ENCODE measurements at places on chromosomes 7 and 10.

GRCh38 chr10:130606001-130606405 is 469.8 kb downstream of the GLRX3 start:
- no peak for DNase-seq

- DNase-seq = peak; percentile 20
These were observed 21.9 kb upstream of the CDCA7L start for GRCh38 chr7:21967598-21968003.

DNA sequence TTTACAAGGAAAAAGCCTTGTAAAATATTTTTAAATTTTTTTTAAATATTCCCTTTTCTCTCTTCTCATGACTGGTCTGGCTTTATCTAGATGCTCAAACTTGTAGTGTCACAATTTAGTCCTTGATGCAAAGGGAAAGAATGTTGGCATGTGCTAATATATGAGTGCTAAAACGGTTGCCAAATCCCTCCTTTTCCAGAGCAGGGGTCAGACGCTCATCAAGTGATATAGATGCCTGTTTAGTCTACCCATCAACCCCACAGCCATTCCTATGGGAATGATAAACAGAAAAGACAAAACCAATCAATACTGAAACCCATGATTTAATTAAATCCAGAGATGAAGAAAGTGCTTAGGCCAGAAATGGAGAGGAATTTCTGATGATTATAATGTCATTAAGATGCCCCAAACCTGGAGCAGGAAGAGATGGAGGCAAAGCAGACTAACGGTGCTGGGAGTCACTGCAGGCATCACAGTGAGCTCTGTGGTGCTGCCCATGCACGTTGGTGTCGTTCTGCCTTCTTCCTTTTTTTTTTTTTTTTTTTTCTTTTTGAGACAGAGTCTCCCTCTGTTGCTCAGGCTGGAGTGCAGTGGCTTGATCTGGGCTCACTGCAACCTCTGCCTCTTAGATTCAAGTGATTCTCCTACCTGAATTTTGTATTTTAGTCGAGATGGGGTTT is 210.1 kb upstream of the STK17A start:
- DNase-seq = no peak

DNA sequence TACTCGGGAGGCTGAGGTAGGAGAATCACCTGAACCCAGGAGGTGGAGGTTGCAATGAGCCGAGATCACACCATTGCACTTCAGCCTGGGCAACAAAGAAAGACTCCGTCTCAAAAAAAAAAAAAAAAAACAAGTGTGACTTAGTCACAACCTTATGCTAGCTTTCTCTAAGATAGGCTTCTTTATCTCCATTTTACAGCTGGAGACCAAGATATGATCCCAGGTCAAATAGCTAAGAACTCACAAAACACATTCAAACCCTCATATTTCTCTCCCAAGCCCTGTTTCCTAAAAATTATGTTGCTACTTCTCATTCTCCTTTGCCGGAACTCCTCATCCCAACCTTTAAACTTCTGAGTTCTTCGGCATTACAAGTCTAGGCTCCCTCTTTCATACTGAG is 13.0 kb upstream of the DHTKD1 start:
- no peak for DNase-seq

DNA sequence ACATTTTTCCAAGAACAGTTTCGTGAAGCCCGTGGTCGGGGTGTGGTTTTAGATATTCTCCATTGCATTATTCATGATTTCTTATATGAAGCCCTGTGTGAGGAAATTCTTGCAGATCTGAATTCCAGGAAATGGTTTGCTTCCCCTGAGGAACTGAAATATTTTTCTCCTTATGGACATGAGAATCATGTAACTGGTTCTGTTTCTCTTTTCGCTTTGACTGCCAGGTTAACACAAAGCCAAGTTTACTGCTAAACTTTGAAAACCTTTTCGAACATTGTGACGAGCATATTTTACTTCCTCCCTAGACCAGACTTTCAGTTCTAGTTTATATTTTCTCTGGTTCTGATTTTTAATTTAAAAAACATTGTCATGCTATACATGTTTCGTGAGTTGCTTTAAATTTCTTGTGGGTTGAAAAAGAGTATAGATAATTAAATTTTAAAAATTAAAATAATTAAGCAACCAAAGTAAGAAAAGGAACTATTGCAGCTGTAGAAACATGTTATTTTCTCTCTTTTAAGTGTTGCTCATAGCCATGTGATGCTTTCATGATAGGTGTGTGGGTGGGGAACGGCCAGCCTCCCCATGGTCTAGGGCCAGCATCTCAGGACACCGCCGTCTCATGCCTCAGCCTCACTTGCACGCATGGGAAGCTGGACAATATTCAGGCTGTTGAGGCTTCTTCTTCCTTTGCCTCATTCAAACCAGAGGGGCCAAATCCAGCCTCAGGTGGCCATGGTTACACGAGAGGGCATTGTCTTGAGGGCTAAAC is 97.1 kb downstream of the CREB5 start:
- no peak for DNase-seq

GRCh38 chr10:85668522-85668921 is 698.1 kb downstream of the GRID1 start:
- no peak for DNase-seq

GRCh38 chr10:108000365-108000764 is 835.9 kb upstream of the SORCS1 start:
- no peak for DNase-seq

- no peak for DNase-seq
These were observed 97.2 kb downstream of the PRKAG2 start for GRCh38 chr7:151779678-151780077.

DNA sequence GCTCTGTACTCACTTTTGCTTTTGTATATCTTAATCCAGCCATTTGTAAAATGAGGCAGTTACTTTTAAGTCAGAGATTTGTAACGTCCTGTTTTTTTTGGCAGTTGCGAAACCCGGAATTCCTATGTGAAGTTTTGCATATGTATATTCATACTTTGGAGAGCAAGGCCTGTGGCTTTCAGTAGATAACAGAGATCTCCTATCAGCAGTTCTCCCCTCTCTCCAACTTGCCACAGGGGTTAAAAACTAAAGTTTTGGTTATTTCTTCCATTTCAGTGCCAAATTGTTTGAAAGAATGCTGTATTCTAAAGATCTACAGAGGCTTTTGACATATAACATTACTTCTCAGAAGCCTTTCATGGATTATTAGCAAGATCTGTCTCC is 102.4 kb downstream of the EXOC4 start:
- no peak for DNase-seq

- DNase-seq = no peak
These were observed 59.3 kb downstream of the ATXN7L1 start for GRCh38 chr7:105816954-105817615.

DNA sequence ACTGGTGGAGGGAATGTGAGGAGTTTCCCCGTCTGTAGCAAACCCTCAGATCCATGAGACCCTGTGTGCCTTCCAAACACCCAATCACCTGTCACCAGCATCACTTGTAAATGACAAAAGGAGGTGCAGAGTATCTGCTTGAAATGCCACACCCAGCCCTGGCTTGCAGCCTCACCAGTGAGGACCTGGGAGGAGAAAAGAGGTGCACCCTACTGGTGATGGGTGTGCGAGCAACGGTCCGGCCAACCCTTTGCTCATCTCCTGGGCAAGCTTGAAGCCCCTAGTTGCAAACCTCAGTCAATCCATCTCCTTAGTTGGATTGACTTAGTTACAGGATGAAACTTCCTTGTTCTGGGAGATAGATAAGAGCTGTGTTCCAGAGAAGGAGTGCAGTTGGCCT is 62.4 kb upstream of the WAPL start:
- no peak for DNase-seq

DNA sequence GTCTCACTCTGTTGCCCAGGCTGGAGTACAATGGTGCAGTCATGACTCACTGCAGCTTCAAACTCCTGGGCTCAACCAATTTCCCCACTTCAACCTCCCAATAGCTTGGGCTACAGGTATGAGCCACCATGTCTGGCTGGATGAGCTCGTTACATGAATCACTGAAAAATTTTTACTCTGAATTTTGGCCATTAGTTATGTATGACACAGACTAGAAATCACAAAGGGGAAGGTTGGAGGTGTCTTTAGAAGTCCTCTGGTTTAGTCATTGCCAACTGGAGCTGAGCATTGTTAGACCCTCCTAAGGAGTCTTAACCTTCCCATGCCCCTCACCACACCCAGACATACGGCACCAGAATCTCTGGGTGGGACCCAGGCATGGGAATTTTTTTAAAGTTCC is 34.7 kb downstream of the SVIL start:
- peak; percentile 24 for DNase-seq

DNA sequence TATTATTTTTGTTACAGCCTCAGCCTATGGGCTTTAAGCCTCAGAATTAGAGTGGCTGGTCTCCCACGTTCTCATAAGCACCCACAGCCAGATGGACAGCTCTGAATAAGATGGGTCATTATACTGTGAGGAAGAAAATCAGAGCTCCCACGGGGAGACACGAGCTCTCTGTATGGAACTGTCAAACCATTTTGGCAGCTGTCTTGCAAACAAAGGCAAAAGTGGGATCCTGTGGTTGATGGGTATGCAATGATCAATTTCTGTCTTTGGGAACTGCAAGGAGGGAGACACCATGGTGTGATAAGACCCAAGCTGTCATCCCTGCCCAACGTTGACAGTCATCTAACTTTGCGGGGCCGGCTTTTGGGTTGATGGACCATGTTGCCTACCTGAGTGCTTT is 614.3 kb downstream of the TYW1 start:
- DNase-seq = no peak

- DNase-seq = no peak
These were observed 55.7 kb downstream of the NOD1 start for GRCh38 chr7:30422922-30423321.

GRCh38 chr7:30463405-30464145 is 15.0 kb downstream of the NOD1 start:
- no peak for DNase-seq

DNA sequence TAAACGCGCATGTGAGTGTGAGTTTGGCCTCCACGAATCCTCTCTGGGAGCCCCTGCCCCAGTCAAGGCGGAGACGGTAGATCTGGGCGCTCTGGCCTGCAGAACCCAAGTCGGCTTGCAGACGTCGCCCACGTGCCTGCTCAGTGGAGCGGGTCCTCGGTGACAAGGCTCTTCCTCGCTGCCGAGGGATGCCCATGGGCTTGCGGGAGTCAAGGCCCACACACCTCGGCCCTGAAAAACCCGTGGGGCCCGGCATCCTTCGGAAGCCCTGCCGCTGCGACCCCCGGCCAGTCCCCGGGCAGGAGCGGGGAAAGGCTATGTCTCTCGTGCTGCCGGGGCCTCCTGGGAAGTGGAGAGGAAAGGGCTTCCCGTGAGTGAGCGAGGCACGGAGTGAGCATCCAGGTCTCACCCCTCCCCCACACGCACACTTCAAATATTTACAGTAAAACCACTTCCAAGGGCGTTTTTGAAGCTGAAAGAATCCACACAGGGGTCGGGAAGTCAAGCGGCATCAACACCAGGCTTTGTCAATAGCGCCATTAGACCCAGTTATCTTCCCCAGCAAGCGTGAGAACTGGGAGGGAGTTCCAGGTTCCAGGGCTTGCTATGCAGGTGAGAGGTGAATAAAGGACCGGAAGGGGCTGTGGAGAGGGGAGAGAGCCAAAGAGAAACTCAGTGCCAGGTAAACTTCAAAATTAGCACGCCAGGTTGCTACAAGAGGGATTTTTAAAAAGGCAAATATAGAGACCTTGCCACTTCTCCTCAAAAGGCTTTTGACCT is 1.1 kb upstream of the MNX1 start:
- DNase-seq = no peak

GRCh38 chr7:157463245-157463644 is 126.4 kb downstream of the DNAJB6 start:
- DNase-seq = no peak

DNA sequence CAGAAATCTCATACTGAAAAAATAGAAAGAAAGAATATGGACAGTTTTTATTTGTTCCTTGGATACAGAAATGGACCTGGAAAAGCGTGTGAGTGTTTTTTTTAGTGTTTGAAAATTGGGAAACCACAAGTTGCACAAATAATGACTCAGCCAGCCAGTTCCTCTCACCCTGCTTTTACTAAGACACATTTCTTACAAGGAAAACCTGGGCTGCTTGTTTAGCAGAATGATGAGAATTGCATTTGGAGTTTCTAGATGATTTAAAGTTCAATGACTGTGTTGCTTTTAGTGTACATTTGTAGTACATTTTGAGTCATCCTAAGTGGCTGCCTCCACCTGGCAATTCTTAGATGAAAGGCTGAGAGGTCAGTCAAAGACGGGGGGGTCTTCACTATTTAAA is 218.7 kb downstream of the ABCA13 start:
- no peak for DNase-seq

- DNase-seq = no peak
These were observed at the start of gene LGI1 for GRCh38 chr10:93757801-93758507. TSS of gene LGI1 (plus strand) at chr10:93757936. CDS start at chr10:93758145, 209 bp downstream.

DNA sequence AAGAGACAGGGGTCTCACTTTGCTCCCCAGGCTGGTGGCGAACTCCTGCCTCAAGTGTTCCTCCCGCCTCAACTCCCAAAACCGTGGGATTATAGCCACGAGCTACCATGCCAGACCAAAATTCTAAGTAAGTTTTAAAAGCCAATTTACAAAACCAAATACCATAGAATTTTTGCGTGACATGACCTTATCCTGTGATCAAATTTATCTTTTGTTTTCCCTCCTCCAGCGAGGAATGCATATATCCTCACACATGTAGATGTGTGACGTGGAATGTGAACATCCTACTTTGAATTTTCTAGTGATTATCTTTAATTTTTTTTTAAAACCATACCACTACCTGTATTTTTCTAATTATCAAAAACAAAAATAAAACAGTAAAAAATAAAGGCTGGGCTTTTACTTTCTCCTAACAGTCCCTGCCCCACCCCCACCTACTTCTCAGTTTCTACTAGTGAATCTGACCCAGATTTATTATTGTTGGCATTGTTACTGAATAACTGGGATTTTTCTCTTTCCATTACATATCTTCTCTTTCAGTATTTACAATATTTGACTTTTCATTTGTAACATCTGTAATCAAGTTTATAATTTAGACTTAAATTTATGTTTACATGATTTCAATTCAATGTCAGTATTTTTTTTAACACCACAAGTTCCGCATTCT is 26.0 kb downstream of the CYTH3 start:
- DNase-seq = no peak

GRCh38 chr10:4678023-4678950 is 147.7 kb upstream of the AKR1E2 start:
- DNase-seq = no peak

DNA sequence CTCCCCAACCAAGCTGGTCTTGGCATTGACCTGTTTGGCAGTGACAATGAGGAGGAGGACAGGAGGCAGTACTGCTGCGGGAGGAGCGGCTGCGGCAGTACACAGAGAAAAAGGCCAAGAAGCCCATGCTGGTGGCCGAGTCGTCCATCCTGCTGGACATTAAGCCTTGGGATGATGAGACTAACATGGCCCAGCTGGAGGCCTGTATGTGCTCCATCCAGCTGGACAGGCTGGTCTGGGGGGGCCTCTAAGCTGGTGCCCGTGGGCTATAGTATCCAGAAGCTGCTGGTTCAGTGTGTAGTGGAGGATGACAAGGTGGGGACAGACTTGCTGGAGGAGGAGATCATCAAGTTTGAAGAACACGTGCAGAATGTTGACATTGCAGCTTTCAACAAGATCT is 39.1 kb upstream of the ZNF273 start:
- no peak for DNase-seq

All from CD4-positive, alpha-beta T cell treated with Interleukin-4 for 4 hours (primary cell).